ENCODE measurements at places on chromosomes 7 and 10.

- DNase-seq: peak; percentile 98
Observed at GRCh38 chr7:74587435-74588126, 69.9 kb upstream of the GTF2I start.

DNA sequence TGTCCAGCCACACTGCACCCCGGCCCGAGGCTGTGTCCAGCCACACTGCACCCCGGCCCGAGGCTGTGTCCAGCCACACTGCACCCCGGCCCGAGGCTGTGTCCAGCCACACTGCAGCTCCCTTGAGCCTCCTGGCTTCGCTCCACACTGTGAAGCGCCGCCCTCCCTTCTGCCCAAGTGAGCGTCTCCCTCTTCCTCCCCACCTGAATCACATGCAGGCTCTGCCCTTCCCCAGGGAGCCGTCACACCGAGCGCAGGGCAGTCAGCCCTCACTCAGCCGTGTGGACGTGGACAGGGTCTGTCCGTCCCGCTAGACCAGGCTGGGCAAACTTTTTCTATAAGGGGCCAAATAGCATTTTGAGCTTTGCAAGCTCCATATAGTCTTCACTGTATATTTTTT, 27.6 kb downstream of the CFAP46 start:
- DNase-seq: no peak

DNA sequence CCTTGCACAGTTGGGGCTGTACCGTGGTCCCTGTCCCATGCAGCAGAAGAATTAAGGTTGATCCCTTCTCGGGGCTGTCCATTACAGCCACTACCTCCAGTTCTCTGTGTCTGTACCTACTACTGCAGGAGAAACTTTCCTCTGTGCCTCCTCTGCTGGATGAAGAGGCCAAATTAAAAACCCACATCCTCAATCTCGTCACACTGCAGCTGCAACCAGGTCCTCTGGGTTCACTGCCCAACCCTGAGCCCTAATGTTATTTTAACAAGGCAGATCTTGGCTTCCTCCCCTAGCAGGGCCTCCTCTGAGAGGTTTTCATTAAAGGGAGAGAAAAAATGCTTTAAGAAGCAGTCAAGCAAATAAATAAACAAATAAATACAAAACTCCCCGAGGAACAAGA, 66.6 kb downstream of the PLXNA4 start:
- no peak for DNase-seq

GRCh38 chr7:69617364-69617763, 19.1 kb downstream of the AUTS2 start:
- no peak for DNase-seq

DNA sequence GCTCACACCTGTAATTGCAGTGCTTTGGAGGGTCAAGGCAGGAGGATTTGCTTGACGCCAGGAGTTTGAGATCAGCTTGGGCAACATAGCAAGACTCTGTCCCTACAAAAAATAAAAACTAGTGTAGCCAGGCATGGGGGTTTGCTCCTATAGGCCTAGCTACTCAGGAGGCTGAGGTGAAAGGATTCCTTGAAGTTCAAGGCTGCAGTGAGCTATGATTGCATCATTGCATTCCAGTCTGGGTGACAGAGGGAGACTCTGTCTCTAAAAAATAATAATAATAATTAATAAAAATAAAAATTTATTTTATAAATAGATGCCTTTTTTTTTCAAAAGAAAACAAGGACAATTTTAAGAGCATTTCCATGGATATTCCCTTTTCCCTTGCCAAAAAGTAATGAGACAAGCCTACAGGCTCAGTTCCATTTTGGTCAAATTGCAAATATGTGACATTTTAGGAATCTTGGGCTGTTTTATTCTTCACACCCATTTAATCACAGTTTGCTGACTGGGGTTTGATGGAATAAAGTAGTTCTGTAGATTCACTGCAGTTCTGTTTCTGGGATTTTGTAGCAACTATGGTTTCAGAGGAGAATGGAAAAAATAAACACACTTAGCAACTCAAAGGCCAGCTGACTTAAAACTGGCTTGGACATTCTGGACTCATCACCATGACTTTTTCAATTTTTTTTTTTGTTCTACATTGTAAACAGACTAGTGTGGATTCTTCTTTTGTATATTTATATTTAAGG, 48.4 kb upstream of the ARHGAP21 start:
- DNase-seq: no peak

- no peak for DNase-seq
Observed at GRCh38 chr7:37376386-37376785, 72.3 kb downstream of the ELMO1 start.

GRCh38 chr7:114787556-114787955, 134.3 kb upstream of the MDFIC start:
- DNase-seq: no peak

DNA sequence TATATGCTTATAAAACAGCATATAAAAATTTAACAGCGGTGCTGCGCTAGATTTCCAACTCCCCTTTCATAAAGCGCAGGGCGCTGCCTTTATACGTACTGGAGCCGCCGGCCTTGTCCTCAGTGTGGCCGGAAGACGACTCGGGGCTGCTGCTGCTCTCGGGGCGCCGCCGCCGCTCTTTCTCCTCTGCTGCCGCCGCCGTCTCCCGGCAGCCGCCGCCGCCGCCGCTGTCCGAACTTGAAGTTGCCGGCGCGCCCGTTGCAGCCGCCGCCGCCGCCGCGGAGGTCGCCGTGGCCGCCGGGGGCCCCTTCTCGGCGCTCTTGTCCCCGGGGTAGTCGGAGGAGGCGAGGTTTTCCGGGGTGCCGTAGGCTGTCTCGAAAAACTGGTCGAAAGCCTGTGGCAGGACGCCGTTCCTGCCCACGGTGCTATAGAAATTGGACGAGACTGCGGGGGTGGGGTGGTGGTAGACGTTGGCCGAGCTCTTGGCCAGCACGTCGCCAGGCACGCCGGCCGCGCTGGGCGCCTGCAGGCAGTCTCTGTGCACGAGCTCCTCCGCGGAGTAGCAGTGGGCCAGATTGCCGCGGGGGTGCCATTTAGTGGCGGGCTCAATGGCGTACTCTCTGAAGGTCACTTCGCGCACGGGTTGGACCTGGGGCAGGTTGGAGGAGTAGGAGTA, 557 bp downstream of the HOXA11 start:
- no peak for DNase-seq

GRCh38 chr7:75639071-75639885, 99.5 kb downstream of the HIP1 start:
- DNase-seq: peak; percentile 54

DNA sequence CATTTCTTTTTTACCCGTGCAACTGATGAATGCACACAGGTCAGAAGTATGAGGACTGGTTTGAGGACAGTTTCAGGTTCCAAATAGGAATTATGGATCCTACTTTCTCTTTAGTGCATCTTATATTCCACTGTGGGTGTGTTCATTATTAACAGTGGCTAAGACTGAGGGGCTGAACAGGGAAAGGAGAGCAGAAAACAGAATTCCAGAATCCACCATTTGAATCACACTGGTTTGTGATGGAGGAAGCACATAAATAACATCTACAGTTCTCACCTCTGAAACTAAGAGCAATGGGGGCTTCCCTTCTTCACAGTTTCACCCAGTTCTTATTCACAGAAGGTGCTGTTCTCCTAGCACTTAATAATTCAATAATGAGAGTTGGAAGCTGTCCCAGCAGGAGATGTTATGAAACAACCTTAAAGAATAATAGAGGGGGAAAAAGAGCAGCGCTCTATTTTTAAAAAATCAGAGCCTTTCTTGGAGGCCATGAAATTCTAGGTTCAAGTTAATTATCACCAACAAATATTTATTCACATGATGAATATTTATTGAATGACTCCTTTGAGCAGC, 205.1 kb downstream of the CREB5 start:
- DNase-seq: no peak

- no peak for DNase-seq
Observed at GRCh38 chr10:86316274-86316835, 50.2 kb downstream of the GRID1 start.

- DNase-seq: no peak
Observed at GRCh38 chr10:43049081-43049551, 27.8 kb upstream of the RET start.

- DNase-seq: no peak
Observed at GRCh38 chr10:93126483-93127052, 52.9 kb downstream of the CYP26A1 start.

GRCh38 chr7:157412021-157412443, 75.2 kb downstream of the DNAJB6 start:
- DNase-seq: peak; percentile 81

GRCh38 chr7:137647905-137648565, 198.7 kb downstream of the DGKI start:
- no peak for DNase-seq

- peak; percentile 43 for DNase-seq
Observed at GRCh38 chr10:14658331-14659127, 116.2 kb downstream of the FAM107B start.

DNA sequence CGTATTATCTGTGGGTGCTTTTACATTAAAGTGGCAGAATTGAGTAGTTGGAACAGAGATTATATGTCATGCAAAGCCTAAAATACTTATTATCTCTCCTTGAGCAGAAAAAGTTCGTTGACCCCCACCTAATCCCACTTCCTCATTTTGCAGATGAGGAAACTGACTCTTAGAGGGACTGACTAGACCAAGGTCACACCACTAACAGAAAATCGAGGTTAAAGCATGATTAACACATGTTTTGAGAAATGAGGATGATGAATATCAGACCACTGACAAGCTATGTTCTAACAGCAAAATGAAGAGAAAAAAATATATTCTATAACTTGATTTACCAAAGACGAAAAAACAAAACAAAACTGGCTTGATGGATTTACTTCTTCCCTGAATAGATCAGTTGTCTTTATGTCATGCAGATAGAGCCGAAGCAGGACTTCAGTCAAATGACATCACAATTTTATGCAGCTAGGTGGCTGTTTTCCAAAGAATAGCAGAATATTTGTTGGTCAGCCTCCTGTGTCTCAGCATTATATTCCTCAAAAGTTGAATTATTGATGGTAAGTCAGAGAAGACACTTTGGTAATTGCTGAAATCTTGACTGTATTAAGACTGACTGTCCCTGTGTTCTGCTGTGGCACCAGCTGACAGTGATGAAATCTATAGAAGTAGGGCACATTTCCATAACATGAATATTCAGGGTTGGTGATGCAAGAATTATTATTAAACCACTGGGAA, 24.2 kb upstream of the SMIM30 start:
- no peak for DNase-seq

GRCh38 chr7:127667017-127667670, 15.2 kb downstream of the SND1 start:
- peak; percentile 38 for DNase-seq

DNA sequence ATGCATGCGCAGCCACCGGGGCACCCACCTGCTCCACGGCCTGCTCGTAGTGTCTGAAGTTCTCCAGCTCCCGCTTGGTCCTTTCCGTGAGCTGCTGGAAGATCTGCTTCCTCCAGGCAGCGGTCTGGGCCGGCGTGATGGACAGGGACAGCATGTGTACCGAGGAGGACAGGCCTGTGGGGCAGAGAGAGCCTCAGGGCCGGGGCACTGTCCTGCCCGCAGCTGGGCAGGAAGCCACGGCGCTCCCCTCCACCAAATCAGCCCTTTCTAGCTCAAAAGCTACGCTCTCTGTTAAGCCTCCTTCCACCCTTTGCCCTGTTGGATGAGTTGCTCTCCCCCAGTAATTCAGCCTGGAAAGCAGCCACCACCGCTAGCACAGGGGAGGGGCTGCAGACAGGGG, 19.2 kb downstream of the TECPR1 start:
- no peak for DNase-seq

GRCh38 chr7:115682507-115682906, 348.1 kb downstream of the TFEC start:
- DNase-seq: no peak

GRCh38 chr10:88832376-88832775, 19.3 kb downstream of the ANKRD22 start:
- no peak for DNase-seq

GRCh38 chr7:19554581-19554980, 154.3 kb downstream of the POLR1F start:
- DNase-seq: no peak

- no peak for DNase-seq
Observed at GRCh38 chr7:83161186-83161585, 1.5 kb downstream of the PCLO start.

GRCh38 chr7:55081068-55081467, 62.3 kb downstream of the EGFR start:
- DNase-seq: no peak

DNA sequence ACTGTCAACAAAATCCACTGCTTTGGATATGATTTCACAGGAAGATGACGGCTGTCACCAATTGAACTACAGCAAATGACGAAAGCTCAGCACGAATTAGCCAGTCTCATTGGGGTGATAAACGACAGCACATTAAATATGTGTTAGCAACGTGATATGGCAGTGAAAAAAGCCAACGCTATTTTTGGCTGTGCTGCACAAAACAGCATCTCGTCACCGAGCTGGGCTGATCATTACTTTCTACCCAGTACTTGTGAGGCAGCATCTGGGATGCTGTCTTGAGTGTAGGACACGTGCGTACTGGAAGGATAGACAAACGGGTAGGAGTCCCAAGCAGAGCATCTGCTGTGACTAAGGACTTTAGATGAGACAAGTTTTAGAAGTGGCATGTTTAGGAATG, 138.3 kb downstream of the EXOC4 start:
- DNase-seq: no peak

DNA sequence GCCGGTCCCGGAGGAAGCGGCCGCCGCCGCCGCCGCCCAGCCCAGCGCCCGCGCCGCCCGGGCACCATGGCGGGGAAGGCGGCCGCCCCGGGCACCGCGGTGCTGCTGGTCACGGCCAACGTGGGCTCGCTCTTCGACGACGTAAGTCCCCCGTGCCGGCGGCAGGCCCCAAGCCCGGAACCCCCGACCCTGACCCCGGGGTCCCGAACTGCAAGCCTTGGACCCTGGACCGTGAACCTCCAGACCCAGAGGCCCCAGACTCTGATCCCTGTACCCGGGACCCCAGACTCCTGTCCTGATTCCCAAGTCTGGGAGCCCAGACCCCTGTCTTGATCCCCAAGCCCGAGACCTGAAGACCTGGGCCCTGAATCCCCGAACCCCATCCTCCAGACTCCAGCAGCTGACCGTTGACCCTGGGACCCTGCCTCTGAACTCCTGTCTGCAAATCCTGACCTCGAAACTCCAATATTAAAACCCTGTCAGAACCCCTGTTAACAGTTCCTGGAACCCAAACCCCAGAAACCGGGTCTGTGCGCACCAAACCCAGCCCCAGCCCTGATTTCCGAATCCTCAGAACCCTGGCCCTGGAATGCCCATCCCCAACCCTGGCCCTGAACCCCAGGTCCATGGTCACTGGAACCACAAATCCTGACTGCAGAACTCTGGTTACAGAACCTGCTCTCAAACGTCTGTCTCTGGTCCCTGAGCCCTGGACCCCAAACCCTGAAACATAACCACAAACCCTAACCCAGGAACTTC, 623 bp downstream of the INPP5A start:
- no peak for DNase-seq

- DNase-seq: no peak
Observed at GRCh38 chr10:24039897-24040296, 169.0 kb upstream of the KIAA1217 start.

DNA sequence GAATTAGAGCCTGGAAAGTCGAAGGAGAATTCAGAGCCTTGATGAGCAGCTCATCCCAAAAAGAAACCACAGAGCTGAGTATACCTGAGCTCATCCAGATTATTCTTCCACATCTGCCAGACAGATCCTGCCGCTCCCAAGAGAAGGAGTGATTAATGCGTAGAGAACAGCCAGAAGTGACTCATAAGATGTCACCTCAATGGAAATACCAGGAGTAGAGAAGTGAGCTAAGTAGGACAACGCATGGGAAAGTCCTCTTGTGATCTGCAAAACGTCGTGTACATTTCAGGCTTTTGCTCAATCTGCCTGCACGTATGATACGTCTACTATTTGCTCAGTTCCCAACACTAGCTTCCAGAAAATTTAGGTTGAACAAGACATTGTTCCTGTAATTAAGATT, 230.5 kb upstream of the AUTS2 start:
- peak; percentile 20 for DNase-seq

- no peak for DNase-seq
Observed at GRCh38 chr10:16423599-16423998, 13.2 kb upstream of the PTER start.
